Kidney (tissue), 22 donors: ENCODE measurements at places on chromosomes 2 and 18.
A peak's percentile ranks its signal among the peaks of the same experiment; 100 is the strongest.

GRCh38 chr2:159904959-159905305 is 106.9 kb upstream of the CD302 start:
- no peak for DNase-seq

DNA sequence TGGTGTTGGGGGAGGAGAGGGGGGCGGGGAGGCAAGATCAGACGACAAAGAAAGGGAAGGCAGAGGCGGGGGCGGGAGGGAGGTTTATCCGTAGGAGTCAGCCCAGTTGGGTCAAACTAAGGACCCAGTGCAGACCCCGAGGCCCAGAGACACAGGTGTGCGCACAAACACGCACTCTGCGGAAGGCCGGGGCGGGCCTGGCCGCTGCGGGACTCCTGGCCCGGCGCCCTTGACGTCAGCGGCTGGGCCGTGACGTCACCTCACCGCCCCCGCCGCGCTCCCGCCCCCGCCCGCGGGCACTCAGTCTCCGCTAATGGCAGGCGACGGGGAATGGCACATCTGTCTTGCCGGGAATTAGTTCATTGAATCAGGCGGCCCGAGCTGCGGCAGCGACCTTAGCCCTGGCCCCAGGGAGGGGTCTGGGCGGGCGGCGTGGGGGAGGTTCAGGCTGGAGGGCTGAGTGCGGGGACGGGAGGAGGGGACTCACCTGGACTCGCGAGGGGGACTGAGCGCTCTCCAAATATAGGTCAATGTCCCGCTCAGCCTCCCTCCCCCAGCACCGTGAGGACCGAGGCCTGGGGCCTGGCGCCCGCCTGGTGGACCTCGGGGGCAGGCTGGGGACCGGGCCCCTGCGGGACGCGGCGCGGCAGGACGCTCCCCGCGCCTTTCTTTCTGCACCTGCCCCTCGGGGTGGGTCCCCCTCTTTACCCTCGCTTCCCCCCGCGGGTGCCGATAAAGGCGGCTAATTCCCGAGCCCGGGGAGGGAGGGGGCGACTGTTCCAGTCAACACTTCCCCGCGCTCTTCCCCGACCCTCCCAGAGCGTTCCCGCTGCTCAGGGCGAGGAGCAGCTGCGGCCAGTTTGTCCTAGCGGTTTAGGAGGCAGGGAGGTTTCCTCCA is 15.5 kb upstream of the ECEL1 start:
- DNase-seq: peak; percentile 87

- no peak for DNase-seq
These were observed 441.9 kb downstream of the RND3 start for GRCh38 chr2:150045601-150046000.

DNA sequence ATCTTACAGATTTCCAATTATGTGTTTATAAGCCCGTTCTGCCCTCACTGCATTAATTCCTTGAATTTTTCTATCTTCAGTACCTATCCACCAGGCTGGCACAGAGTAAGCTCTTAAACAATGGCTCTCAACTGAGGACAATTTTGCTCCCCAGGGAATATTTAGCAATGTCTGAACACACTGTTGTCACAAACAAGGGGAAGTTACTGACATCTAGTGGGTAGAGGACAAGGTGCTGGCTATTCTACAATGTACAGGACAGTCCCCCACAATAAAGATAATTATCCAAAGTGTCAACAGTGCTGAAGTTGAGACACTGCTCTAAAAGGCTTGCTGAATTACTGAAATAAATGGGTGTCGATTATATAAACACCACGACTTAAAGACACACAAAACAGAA is 5.0 kb downstream of the NDUFS1 start:
- peak; percentile 14 for DNase-seq

GRCh38 chr2:69784228-69784627 is 42.3 kb downstream of the ANXA4 start:
- no peak for DNase-seq

DNA sequence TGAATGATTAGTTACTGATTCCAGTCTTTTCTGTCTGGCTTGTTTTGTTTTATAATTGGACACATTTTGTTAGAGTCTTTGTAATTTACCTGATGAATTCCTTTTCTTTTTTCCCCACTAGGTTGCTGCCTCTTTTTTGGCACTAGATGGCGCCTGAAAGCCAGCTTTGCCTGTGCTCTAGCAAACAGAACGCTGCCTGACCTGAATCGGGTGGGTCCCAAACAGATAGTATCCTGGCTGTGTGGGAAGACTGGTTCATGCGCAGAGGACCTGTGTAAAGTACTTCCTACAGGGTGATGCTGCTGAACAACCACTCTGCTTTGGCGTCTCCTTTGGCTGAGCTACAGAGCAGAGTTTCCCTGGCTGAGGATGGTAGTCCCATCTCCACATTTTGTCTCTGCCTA is 288.2 kb downstream of the IKZF2 start:
- DNase-seq: no peak

- peak; percentile 64 for DNase-seq
These were observed 143.4 kb downstream of the NCKAP5 start for GRCh38 chr2:133424876-133425275.

- DNase-seq: no peak
These were observed 38.2 kb downstream of the SNRPD1 start for GRCh38 chr18:21650311-21650710.

GRCh38 chr18:13558790-13559189 is 167.6 kb downstream of the FAM210A start:
- no peak for DNase-seq

GRCh38 chr2:223297788-223298187 is 245.8 kb downstream of the KCNE4 start:
- DNase-seq: no peak

- no peak for DNase-seq
These were observed 144.7 kb upstream of the STK17B start for GRCh38 chr2:196316050-196316430.

DNA sequence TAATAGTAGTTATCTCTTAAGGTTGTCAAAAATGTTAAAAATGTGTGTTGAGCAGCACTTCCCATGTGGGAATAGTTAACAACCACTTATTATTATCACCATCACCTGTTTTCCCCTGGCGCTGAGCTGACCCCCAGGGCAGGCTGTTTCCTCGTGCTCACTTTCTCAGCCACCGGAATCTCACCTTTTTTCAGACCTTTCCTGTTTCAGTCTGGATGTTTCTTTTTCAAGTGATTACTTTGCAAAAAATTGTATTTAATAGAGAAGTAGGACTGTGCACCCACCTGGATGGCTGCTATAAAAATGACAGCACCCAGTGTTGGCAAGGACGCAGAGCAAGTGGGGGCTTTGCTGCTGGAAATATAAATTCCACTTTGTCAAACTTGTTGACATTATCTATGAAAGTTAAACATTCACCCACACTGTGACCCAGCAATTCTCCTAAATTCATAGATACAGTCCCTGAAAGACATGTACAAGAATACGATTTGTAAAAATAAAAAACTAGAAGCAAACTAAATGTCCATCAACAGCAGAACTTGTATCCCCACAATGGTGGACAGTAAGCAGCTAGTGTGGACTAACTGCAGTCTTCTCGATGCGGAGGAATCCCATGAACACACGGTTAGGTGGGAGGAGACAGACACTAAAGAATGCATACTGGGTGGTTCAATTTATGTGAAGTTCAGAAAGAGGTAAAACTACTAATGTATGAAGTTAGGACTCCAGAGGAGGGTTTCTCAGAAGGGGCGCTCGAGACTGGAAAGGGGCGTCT is 66.5 kb downstream of the SOWAHC start:
- DNase-seq: no peak

GRCh38 chr2:200021449-200022114 is 66.2 kb downstream of the MAIP1 start:
- no peak for DNase-seq
